ENCODE measurements at places on chromosomes 13 and 19.

- no peak for DNase-seq
Measured at GRCh38 chr19:46674416-46675178, 13.6 kb upstream of the DACT3 start.

DNA sequence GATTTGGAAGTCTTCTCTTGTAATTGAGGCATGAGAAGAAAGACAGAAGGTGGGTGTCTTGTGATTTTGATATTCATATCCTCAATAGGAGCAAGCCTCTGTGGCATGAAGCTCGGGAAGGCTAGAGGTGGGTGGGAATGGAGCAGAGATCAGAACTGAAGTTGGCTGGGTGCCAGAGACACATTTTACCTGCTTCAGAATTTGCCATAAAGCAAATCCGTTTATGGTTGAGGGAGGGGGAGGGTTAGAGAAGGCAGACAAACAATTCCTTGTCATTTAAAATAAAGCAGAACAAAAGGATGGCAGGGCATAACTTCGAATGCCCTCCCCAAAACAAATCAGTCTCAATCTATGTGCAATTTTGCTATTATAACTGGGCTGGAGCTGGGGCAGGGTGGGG lies 305.9 kb downstream of the KLF5 start:
- DNase-seq: no peak

- no peak for DNase-seq
Measured at GRCh38 chr13:29439601-29440388, 155.7 kb downstream of the SLC7A1 start.

- DNase-seq: no peak
Measured at GRCh38 chr13:23468811-23469210, 35.3 kb upstream of the SACS start.

DNA sequence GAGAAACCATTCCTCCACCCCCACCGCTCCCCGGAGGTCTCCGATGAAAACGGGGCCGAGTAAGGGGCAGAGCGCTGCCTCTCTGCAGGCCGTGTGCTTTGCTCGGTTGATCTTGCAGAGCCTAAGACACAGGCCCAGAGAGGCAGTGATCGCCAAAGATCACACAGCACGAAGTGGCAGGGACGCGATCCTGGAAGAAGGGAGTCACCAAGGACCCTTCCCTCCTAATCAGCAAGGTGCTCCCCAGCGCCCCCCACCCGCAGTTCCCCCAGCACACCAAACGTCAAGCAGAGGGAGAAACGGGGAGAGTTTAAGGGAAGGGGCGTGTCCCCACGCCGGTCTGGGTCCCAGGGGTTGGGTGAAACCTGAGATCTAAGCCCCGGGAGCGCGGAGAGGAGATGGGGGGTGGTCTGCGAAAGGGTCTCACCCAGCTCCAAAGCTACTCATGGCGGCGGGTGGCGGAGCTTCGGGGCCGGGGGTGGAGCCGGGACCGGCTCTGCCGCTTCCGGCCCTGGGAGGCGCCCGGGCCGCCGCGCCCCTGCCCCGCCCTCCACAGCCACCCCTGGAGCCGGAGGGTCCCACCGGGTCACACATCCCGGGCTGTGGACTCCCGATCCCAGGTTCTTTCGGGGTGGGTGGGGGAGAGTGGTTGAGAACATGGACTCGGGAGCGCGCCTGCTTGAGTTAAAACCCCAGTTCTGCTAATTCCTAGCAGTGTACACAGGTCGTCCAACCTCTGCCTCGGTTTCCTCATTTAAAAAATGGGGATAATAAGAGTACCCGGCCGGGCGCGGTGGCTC lies at the start of gene EML2:
Gene EML2 (minus strand): TSS at position 468 of the 800 bp plus-strand sequence. CDS start 21 bp downstream, at position 447.
- DNase-seq: peak; percentile 38

DNA sequence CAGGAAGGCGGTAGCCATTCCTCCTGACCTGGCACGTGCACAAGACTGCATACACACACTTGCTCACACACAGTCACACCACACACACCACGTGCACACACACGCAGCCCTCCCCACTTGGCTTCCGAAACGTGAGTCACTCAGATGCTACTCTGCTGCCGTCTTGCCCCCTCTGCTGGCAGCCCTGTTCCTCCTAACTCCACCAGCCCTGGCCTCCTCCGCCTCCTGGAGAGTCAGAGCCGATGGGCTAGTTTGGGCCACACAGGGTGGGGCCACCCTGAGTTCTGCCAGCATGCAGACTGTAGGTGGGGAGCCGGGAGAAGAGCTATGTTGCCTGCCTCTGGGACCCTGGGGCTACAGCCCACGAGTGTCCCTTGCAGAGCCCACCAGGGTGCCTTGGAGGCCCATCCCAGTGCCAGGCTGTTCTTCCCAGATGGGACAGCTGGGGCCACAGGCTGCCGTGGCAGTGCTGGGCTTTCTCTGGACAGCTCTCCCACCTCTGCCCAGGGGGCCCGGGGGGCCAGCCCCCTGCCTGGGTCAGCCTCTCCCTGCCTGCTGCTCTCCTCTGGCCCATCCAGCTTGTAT lies 12.1 kb downstream of the PIN1 start:
- DNase-seq: no peak

DNA sequence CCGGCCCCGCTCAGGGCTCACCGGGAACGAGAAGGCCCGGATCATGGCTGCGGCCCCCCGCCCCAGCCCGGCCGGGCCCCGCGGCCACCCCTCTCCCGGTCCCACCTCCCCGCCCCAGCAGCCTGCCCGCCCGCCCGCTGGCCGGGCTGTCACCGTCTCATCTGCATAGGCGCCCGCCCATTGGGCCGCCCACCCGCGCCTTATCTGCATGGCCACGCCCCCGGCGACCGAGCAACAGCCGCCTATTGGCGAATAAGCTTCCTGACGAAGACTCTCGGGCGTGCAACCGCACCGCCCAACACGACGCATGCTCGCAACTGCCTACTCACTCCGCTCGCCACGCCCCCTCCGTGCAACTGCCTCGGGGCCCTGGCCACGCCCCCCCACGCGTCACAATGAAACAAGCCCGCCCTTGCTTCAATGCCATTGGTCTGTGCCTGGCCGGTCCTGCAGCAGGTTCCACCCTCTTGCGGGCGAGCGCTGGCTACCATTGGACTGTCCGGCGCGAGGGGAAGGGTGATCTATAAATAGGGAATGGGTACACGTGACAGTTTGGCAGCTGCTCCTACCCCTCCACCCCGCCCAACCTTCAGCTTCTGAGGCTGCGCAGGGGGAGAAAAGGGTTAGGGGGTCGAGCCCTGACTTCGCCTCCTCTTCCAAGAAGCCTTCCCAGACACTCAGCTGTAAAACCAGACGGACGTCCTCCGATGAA lies at the start of gene DACT3:
Gene DACT3 (minus strand): TSS at position 163 of the 712 bp plus-strand sequence. CDS start 118 bp downstream, at position 45.
- DNase-seq: peak; percentile 100

- no peak for DNase-seq
Measured at GRCh38 chr13:89363144-89363543, 1692.0 kb downstream of the SLITRK5 start.

GRCh38 chr19:9309974-9310446 lies 372 bp upstream of the ZNF699 start:
- DNase-seq: no peak

DNA sequence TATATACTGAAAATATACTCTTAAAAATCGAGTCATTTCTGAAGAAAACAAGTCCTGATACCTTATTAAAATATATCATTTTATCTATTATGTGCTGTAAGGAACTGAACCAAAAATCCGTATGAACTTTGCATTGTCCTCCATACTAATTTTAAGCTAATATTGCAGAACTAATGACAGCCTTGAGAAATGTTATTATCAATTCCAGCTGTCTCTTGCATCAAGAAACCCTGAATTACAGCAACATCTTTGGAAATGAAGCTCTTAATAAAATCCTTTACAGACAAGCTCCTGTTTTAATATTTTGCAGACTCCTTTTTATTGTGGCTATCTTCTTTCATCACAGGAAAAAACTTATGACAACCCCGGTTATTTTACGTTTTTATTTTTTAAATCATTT lies 1335.3 kb downstream of the EFNB2 start:
- DNase-seq: no peak

- no peak for DNase-seq
Measured at GRCh38 chr19:58277748-58278540, 811 bp upstream of the ZNF8 start.

DNA sequence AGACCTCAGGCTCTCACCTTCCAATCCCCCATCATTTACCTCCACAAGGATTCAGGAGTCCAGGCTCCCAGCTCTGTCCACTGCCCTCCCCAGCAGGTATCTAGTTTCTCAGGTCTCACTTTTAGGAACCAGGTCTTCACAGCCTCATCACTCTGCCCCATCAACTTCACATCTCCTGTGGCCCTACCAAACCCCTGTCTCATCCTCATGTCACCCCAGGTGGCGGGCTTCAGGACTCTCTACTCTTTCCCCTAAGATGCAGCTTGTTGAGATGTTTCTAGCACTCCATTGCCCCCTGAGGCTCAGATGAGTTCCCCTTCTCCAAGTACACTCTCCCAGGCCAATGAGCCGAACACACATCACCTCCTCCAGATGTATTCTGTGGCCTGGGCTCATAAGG lies 1.5 kb downstream of the PPFIA3 start:
- DNase-seq: no peak

- DNase-seq: no peak
Measured at GRCh38 chr13:107475753-107476453, 739.4 kb downstream of the LIG4 start.

GRCh38 chr19:41541990-41542584 lies 33.9 kb upstream of the CEACAM21 start:
- peak; percentile 79 for DNase-seq

GRCh38 chr19:10646456-10647159 lies 7.5 kb upstream of the ILF3 start:
- DNase-seq: no peak

All from memory B cell (primary cell).